ENCODE measurements at places on chromosomes 16 and 17. TPM values are rescaled to one million over a fixed set of nuclear protein-coding genes. Genes with fewer than 3 reads are reported as not detected.

Gene NLGN2
- total RNA-seq = 8.8 TPM

Gene TCAP
- total RNA-seq = 0.78 TPM

Gene CLDN7
- 0.90 TPM for total RNA-seq

Gene PRAC1
- not detected for total RNA-seq

- H3K27ac ChIP-seq = no peak overlapping the region
- H3K36me3 ChIP-seq = no peaks in the 10 kb centered on the region
- no peak overlapping the region for H3K4me3 ChIP-seq
- peaks cover 9% of the 10 kb centered on the region for H3K27me3 ChIP-seq
- peaks cover 2% of the 10 kb centered on the region for H3K4me1 ChIP-seq
- no peak for DNase-seq
Observed at GRCh38 chr16:19105131-19105530, 8.6 kb upstream of the ITPRIPL2 start.

DNA sequence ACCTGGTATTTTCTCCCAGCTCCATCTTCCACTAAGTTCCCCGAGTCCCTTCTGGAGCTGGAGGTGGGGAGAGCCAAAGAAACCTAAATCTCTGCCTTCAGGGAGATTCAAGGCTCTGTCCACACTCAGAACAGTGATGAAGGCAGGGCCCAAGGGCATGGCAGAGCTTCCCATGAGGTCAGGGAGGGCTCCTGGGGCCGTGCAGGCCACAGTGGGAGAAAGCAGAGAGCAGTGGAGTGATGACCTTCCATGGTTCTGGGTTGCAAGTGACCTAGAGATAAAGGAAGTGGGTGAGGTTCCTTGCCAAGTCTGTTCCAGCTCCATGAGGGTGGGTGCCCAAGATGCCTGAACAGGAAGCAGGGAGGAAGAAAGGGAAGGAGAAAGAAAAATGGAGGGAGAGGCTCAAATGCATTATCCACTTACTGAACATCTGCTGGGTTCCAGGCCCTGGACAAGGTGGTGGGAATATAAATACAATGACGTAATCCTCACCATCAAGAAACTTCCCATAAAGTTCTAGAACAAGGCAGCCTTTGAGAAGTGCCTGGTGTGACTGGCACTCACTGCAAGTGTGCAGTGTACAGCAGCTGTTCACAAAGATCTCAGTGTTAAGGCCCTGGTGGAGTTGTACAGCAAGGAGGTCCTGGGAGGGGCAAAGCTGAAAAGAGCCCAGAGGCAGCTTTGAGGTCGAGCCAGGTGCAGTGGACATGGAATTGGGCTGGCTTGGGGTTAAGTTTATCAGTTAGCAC lies 13.3 kb downstream of the TBKBP1 start:
- DNase-seq = no peak
- no peak overlapping the region for H3K4me3 ChIP-seq
- H3K27ac ChIP-seq = peak overlapping the region; percentile 97
- peaks cover 73% of the 10 kb centered on the region for H3K4me1 ChIP-seq

- H3K4me1 ChIP-seq = peaks cover 31% of the 10 kb centered on the region
- H3K27ac ChIP-seq = peak overlapping the region; percentile 93
- peak; percentile 8 for DNase-seq
- no peaks in the 10 kb centered on the region for H3K27me3 ChIP-seq
Observed at GRCh38 chr17:47188271-47188875, 722 bp downstream of the CDC27 start.

GRCh38 chr17:49588726-49589576 lies 13.3 kb downstream of the NXPH3 start:
- no peak overlapping the region for H3K27ac ChIP-seq
- H3K4me3 ChIP-seq = no peak overlapping the region
- H3K27me3 ChIP-seq = no peaks in the 10 kb centered on the region
- H3K4me1 ChIP-seq = no peaks in the 10 kb centered on the region
- no peak for DNase-seq

DNA sequence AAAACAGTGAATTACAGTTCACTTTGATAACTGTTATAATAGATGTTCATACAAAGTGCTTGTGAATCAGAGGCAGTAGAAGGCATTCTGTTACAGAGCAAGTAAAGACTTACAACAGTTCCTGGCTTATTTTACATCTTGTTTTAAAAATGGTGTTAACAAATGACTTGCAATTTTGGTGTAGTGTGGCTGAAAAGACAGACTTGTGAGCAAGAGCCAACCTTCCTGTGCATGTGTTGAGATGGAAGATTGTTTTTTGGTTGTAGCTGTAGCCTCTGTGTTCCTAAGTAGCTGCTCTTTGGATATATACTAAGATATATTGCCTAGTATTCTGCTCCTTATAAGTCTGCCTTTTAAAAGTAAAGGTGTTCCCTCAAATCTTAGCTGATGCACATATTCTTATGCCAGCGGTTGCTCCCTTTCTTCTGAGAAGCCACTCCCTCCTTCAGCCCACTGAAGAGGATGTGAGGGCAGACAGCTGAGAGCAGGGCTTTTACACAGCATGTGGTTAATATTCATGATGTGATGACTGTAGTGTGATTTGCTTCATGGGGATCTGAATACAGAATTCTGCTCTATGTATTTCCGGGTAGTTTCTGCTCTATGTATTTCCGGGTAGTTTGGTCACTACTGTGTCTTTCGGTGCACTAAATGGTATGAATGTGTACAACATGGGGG lies 182.3 kb downstream of the PHKB start:
- H3K4me1 ChIP-seq = peaks cover 5% of the 10 kb centered on the region
- H3K36me3 ChIP-seq = peaks cover 16% of the 10 kb centered on the region
- no peak for DNase-seq
- no peak overlapping the region for H3K27ac ChIP-seq
- H3K4me3 ChIP-seq = no peak overlapping the region
- H3K27me3 ChIP-seq = no peaks in the 10 kb centered on the region

- DNase-seq = no peak
- peaks cover 68% of the 10 kb centered on the region for H3K36me3 ChIP-seq
- no peaks in the 10 kb centered on the region for H3K27me3 ChIP-seq
- H3K4me3 ChIP-seq = no peak overlapping the region
- H3K4me1 ChIP-seq = no peaks in the 10 kb centered on the region
Observed at GRCh38 chr17:72878975-72879660, 213.4 kb downstream of the SLC39A11 start.

- no peaks in the 10 kb centered on the region for H3K4me1 ChIP-seq
- H3K27me3 ChIP-seq = peaks cover 24% of the 10 kb centered on the region
- no peaks in the 10 kb centered on the region for H3K36me3 ChIP-seq
- DNase-seq = no peak
- no peak overlapping the region for H3K27ac ChIP-seq
Observed at GRCh38 chr17:34347063-34347462, 9.2 kb upstream of the CCL13 start.

DNA sequence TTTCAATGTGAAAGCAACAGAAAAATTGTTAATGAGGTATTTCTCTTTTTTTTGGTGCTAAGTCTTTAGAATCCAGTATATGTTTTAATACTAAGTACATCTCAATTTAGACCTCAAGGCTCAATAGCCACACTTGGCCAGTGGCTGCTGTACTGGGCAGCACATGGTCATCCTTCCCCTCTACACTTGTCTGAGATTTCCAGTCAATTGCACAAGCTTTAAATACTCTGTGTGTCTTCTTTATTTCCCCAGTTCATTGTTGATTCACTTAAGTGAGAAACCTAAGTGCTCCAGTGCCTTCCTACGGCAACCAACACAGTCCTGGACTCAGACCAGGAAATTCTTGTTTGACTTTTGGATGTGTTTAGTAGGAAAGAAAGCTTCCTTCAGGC lies 62.2 kb downstream of the TNRC6C start:
- peaks cover 8% of the 10 kb centered on the region for H3K36me3 ChIP-seq
- DNase-seq = no peak
- peaks cover 26% of the 10 kb centered on the region for H3K4me1 ChIP-seq
- peak overlapping the region; percentile 93 for H3K27ac ChIP-seq
- no peaks in the 10 kb centered on the region for H3K27me3 ChIP-seq

All from activated naive CD8-positive, alpha-beta T cell treated with anti-CD3 and anti-CD28 coated beads for 36 hours (primary cell).